ENCODE measurements at places on chromosomes 5 and 9.

DNA sequence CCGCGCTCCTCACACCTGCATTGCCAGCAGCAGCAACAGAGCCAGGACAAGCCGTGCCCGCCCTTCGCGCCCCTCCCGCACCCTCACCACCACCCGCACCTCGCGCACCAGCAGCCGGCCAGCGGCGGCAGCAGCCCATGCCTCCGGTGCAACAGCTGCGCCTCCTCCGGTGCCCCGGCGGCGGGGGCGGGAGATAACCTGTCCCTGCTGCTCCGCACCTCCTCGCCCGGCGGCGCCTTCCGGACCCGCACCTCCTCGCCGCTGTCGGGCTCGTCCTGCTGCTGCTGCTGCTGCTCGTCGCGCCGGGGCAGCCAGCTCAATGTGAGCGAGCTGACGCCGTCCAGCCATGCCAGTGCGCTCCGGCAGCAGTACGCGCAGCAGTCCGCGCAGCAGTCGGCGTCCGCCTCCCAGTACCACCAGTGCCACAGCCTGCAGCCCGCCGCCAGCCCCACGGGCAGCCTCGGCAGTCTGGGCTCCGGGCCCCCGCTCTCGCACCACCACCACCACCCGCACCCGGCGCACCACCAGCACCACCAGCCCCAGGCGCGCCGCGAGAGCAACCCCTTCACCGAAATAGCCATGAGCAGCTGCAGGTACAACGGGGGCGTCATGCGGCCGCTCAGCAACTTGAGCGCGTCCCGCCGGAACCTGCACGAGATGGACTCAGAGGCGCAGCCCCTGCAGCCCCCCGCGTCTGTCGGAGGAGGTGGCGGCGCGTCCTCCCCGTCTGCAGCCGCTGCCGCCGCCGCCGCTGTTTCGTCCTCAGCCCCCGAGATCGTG lies 517 bp downstream of the KCNN2 start:
- peak; percentile 14 for DNase-seq

DNA sequence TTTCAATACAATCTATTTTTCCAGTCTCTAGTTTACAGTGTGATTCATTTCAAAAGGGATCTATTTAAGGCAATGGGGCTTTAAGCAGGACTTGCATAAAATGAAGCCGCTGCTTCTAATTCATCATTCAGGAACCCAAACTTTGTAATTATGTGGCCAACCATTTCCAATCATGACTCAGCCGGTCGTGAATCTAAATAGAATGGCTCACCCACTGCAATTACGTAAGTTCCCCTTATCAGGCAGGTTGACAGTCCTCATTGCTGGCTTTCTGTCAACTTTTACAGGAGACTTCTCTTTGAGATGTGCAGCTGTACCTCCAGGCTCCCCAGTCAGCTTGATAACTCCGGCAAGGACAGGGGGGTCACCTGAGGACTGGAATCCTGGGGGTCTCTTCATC lies 152.8 kb upstream of the DAP start:
- DNase-seq = no peak

DNA sequence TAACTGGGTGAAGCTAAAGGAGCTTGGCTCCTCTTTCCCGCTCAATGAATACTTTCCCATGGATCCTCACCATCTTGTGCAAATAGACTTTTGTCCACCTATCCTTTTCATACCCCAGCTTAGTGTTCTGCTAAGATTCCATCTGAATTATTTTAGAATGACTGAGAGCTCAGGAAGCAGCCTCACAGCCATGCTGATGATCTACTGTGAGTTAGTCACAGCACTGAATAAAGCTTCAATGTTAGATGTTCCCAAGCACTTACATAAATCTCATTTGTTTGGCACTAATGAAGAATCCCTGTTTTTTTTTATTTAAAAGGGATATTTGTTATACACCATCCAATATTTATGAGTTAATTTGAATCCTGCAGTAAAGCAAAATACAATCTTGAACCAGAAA lies 317.6 kb upstream of the TRPC7 start:
- no peak for DNase-seq

DNA sequence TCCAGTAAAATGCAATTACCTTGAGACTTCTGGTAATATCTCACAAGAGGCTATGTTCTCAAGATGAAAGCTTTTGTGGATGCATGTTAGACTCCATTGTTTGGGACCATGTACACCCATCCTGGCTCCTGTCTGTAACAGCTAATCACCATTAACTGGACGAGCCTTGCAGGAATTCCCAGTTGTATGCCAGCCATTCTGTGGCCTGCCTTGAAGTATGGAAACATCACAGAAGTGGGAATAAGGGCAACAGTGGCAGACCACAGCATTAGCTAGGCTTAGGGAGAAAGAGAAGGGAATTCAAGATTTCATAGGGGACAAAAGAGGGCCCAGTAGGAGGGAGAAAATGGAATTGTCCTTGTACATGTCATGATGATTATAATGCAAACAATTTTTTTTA lies 79.0 kb downstream of the RORB start:
- DNase-seq = no peak

GRCh38 chr9:72485821-72486593 lies 35.4 kb upstream of the TMC1 start:
- no peak for DNase-seq

GRCh38 chr5:175700991-175701390 lies 43.1 kb downstream of the HRH2 start:
- DNase-seq = no peak
